Karpas-422 (cell line): ENCODE measurements at places on chromosomes 3 and 15. TPM values are rescaled to one million over a fixed set of nuclear protein-coding genes. Genes with fewer than 3 reads are reported as not detected.

- H3K27me3 ChIP-seq, result no peaks in the 10 kb centered on the region
- H3K4me3 ChIP-seq, result no peak overlapping the region
- no peaks in the 10 kb centered on the region for H3K36me3 ChIP-seq
- H3K27ac ChIP-seq, result no peak overlapping the region
Observed at GRCh38 chr3:114743746-114744485, 403.2 kb downstream of the ZBTB20 start.

DNA sequence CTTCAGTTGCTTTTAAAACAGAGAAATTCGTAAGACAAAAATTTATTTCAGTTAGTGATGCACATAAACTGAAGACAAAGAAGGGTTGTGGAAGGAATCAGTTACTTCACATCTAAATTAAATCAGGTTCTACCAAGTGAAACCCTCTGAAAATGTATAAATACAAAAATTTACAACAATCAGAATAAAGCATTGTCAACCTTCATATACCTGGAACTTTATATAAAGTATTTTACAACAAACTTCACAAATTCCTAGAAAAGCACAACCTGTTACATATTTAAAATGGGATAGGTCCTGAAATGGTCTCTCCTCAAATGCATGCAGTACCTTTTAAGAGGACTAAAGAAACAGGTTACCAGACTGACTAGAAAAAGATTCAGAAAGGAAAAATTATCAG lies 26.9 kb downstream of the ATOSA start:
- H3K27ac ChIP-seq, result peak overlapping the region; percentile 72
- no peaks in the 10 kb centered on the region for H3K27me3 ChIP-seq
- H3K4me3 ChIP-seq, result peak overlapping the region; percentile 9; the same call in 1 of the 2 replicates

GRCh38 chr3:99645277-99646106 lies 7.1 kb downstream of the COL8A1 start:
- H3K36me3 ChIP-seq, result no peaks in the 10 kb centered on the region
- no peaks in the 10 kb centered on the region for H3K4me1 ChIP-seq
- no peak overlapping the region for H3K27ac ChIP-seq
- no peaks in the 10 kb centered on the region for H3K27me3 ChIP-seq
- DNase-seq, result peak; percentile 71

GRCh38 chr3:144235489-144235888 lies 263.9 kb downstream of the DIPK2A start:
- no peak for DNase-seq
- no peak overlapping the region for H3K27ac ChIP-seq
- no peaks in the 10 kb centered on the region for H3K36me3 ChIP-seq
- H3K4me3 ChIP-seq, result no peak overlapping the region

SLC22A13 gene
- total RNA-seq, result 0.90 and 3.3 TPM in 2 replicates

IL12A gene
- 0.78 and 0.83 TPM in 2 replicates for total RNA-seq

IMPG2 gene
- total RNA-seq, result 0.32 and 0.45 TPM in 2 replicates

TMCO5A gene
- total RNA-seq, result not detected in 2 replicates
